GF-D8 (cell line): ENCODE measurements at places on chromosomes 11 and 22.
A peak's percentile ranks its signal among the peaks of the same experiment; 100 is the strongest.

- no peak for DNase-seq
These were observed 77.6 kb upstream of the SESN3 start for GRCh38 chr11:95308512-95309035.

GRCh38 chr11:39741066-39741465 is 1718.4 kb downstream of the LRRC4C start:
- DNase-seq: no peak

DNA sequence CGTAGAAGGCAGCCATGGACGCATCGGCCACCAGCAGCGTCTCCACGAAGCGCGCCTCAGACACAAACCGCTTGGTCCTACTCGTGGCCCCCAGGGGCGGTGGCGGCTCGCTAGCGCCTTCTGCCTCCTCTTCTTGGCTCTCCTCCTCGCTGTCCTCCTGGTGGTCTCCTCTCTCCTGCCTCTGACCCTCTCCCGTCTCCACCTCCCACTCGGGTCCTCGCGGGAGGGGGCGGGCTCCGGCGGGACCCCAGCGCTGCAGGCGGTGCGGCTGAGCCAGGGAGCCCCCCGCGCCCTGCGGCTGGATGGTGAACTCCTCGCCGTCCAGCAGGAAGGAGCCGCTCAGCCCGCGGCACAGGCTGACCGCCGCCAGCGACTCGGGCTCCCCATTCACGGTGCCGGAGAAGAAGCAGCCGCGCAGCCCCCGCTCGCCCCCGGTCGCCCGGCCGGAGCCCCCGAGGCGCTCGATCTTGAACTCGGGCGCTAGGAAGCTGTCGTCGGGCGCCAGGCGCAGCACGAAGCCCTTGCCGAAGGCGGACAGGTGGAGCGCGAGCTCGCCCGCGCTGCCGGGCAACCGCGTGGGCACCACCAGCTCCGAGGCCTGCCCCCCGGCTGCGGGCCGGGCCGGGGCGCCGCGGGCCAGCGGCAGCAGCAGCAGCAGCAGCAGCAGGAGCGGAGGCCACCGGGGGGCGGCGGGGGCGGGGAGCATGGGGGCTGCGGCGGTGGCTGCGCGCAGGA is 661 bp downstream of the ADAMTS8 start:
- no peak for DNase-seq

DNA sequence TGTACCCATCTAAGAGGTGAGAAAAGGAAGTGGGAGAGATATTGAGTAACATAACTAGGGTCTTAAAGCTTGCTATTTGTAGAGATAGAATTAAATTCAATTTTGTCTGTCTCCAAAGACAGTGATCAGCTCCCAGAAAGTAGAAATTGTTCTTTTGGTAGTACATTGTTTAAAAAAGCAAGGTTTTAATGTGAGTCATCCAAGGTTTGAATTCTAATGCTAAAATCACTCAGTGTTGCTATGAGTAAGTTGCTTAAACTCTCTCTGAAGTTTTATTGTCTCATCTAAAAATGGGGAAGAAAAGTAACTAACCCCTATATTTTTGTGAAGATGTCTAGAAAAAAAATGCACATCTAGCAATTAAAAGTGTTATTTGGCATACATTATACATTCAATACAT is 1004.5 kb upstream of the CCDC90B start:
- DNase-seq: no peak

DNA sequence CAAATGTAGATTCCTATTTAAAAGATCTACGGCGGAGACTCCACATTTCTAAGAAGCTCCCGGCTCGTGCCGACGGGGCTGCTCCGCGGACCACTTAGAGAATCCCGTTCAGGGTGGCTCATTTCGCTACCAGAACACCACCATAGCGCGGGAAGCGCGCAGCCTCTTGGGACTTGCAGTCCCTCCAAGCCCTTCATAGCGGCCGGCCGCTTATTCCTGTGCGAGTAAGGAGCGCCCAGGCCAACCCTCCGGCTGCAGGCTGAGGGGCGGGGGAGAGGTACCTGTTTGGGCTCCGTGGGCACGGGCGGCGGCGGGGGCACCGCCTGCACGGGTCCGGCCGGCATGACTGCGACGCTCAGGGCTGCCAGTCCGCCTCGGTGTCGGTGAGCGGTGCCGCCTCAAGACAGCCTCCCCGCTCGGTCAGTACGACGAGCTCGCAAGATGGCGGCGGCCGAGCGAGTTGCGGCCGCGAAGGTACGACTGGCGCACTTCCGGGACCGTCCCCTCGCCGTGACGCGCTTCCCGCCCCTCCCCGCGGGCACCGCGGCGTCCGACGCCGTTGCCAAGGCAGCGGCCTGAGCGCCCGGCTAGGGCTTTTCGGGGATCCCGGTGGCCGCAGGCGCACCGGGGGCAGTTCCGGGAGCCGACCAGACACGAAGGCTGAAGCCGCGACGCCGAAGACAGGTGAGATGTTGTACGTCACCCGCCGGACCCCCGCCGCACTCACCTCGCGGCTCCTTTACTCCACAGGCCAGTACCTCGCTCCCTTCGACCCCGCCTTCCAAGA is at the start of the genes CCDC157 and SF3A1:
TSS of gene CCDC157 (plus strand) at position 559 of the 787 bp plus-strand sequence. CDS start 8,994 bp downstream, outside the sequence.
TSS of gene SF3A1 (minus strand) at position 446 of the 787 bp plus-strand sequence. CDS start at position 344, 102 bp downstream.
- DNase-seq: peak; percentile 57

GRCh38 chr11:115396533-115396932 is 107.7 kb downstream of the CADM1 start:
- no peak for DNase-seq

DNA sequence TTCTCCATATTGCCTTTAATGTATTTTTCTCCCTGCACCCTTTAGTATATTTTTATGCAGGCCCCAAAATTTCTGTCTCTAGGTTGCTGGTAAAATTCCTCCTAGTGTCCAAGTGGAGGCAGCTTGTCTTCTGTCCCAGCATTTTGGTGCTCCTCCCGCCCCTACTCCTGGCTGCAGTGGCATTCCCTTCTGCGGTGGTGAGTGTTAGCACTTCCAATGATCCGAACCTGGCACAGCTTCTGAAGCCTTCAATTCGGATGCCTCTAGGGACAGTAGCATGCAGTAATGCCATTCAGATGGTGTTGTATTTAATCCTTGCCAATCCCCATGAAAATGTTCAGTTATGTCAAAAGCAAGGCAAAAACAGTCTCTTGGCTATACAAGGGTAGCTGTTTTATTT is 5.9 kb downstream of the YWHAH start:
- no peak for DNase-seq

GRCh38 chr11:64826062-64826461 is 15.7 kb upstream of the MEN1 start:
- no peak for DNase-seq

- DNase-seq: no peak
These were observed 44.2 kb downstream of the CCDC81 start for GRCh38 chr11:86418917-86419316.

- no peak for DNase-seq
These were observed 784.6 kb upstream of the ANO3 start for GRCh38 chr11:25547292-25547691.

DNA sequence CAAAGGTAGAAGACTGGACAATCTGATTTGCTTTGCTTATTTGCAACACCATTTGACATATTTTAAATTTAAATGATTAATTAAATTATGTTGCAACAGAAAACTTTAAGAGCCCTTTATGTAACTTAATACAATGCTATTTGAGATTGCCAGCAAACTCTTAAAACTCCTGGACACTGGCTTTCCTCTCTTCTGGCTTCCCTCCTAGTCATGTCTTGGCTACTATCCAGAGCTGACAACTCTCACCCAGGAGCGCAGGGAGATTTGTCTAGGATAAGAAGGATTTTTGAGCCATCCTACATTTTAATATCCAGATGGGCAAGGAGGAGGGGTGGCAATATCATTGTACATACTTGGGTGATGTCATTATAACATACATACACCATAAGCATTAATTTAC is 134.3 kb downstream of the ELP4 start:
- DNase-seq: no peak

DNA sequence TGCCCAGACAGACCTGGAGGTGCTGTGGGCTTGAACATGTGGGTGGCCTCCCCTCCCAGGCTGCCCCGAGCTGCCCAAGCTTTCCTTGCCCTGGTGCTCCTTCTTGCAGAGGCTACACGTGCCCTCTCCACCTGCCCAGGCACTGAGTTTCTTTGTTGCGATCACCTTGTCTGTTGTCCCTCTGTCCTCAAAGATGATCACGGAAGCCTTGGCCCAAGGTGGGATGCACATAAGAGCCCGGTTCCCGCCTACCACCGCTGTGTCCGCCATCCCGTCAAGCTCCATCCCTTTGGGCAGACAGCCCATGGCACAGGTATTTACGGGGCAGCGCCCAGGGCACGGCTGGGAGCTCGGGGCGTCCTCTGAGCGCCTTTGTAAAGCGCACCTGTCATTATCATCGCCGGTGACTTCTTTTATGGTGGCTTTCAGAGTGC is 67.5 kb downstream of the MED15 start:
- no peak for DNase-seq

DNA sequence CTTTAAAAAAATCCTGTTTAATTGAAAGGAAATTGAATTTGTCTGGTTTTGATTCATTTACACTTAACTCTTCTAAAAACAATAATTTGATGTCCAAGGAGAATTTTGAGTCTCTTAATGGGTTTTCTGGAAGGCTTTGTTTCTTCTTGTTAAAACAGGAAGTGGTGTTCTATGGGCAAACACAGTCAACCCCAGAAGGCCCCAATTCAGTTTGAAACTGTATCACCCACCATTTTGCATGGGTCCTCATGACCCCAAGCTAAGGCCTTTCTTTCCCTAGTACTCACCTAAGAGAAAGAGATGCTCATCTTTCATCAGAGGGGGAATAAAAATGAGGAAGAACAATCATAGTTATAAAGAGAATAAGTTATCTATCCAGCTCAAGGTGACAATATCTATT is 10.6 kb downstream of the FLI1 start:
- DNase-seq: peak; percentile 83

DNA sequence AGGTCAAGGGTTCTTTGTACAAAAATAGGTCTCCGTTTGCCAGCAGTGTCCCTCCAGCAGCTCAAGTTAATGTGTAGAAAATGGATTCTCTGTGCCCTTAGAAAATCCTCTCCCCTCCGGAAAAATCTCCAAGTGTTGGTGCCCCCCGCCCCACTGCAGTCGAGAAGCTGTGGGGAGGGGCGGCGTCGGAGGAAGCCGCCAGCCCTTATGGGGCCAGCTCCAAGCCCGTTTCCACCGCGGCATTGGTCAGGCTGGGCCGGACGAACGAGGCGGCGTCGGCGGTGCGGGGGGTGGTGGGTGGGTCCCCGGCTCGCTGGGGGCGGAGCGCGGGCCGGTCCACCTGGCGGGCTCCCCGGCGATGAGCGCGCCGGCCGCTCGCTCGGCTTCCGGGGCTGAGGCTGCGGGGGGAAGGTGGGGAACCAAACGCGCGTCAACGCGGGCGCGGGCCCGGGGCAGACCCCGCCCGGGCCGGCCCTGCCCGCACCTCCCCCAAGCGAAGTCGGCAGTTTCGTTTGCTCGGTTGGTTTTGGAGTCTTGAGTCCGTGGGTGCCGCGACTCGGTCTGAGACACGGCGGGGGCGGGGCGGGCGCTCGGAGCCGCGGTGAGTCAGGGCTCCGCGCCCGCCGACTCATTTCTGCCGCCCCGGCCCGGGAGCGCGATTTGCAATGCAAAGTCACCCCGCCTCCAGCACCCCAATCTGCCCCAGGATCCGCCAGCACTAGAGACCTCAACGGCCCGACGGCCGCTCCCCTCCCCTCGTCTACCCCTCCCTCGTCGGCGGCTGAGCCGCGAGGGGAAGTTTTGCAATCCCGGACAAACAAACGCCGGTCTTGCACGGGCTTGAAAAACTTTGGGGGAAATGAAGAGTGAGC is 1.4 kb downstream of the ASCL2 start:
- DNase-seq: peak; percentile 33

- peak; percentile 33 for DNase-seq
These were observed 21.7 kb upstream of the TNRC6B start for GRCh38 chr22:40156001-40156516.

DNA sequence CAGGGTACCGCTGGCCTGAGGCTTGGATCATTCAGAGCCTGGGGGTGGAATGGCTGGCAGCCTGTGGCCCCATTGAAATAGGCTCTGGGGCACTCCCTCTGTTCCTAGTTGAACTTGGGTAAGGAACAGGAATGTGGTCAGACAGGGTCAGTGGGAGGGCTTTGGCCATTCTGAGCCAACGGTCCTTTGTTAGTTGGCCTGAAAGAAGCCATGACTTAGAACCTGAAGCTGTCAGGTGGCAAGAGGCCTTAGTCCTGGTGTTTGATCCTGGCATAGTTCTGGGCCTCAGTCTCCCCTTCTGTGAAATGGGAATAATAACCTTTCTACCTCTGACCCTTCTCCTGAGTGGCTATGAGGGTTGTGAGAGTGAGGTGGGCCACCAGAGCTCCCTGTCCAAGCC is 8.3 kb downstream of the PGAP2 start:
- DNase-seq: no peak

DNA sequence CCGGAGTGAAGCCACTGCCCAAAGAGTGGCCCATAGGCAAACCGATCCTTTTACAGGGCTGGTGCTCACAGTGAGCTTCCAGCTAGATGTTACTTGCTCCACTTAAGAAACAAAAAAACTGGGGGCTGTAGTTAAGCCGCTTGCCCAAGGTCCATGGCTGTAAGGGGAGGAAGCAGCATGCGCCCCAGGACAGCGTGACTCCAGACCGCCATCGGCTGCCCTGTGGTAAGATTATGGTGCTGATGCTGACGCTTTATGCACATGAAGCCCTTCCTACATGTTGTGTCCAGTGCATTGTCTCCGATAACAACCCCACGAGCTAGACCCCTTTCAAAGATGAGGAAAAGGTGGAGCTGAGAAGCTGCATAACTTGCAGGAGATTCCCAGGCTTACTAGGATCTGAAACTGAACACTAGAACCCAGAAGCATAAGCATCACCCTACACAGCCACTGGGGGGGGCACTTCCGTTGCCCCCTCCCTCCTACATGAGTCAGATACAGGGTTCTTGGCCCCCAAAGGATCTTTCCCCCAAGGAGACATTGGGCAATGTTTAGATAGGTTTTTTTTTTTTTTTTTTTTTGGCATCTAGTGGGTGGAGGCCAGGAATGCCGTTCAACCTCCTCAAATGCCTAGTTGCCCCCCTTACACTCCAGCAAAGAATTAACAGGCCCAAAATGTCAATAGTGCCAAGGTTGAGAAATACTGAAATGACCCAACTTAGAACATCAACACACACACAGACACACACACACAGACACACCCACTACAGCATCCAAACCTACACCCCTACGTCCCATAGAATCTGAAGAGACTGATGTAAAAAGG is 53.9 kb downstream of the MN1 start:
- DNase-seq: no peak

DNA sequence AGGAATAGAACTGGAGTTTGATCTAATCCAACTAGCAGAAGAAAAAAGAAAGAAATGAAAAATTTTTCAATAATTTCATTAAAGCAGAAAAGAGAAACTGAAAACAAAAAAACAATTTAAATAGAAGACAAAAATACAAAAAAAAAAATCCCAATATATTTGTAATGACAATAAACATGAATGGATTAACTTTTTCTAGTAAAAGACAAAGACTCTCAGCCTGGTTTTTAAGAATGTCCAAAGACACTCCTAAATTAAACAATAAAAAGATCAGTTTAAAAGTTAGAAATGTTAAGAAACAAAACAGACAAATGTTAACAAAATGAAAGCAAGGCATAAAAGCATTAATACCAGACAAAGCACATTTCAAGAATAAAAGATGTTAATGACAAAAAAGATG is 50.3 kb upstream of the ME3 start:
- no peak for DNase-seq

- no peak for DNase-seq
These were observed 151.8 kb upstream of the TIMP3 start for GRCh38 chr22:32649515-32650200.

- no peak for DNase-seq
These were observed 37.6 kb downstream of the RIBC2 start for GRCh38 chr22:45450921-45451651.

- peak; percentile 45 for DNase-seq
These were observed 9.9 kb downstream of the NARS2 start for GRCh38 chr11:78564490-78565467.
